Activated T-cell treated with anti-CD3 and anti-CD28 coated beads for 48 hours (primary cell): ENCODE measurements at places on chromosomes 12 and 14.

- no peak for DNase-seq
Observed at GRCh38 chr14:74508292-74508731, 14.7 kb downstream of the ISCA2 start.

- no peak for DNase-seq
Observed at GRCh38 chr12:104473374-104473983, 16.7 kb downstream of the CHST11 start.

- no peak for DNase-seq
Observed at GRCh38 chr12:116381240-116381743, 103.8 kb upstream of the MED13L start.

DNA sequence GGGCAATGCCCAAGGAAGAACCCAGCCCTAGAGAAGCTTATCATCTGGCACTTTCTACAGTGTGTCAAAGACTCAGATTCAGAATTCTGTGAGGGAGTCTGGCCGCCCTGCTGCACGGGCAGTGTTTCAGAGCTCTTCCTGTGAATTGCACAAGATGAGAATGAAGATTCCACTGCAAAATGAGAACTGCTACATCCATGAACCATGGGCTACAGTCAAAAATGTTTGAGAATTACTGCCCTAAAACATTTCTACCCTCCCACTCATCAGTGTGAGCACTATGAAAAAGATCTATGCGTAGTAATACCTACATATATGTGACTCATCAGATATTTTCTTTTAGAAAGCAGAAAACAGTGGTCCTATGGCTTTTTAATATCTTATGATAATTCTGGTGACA is 104.0 kb downstream of the STAB2 start:
- DNase-seq, result no peak

GRCh38 chr12:124689631-124690030 is 122.2 kb upstream of the NCOR2 start:
- DNase-seq, result no peak

DNA sequence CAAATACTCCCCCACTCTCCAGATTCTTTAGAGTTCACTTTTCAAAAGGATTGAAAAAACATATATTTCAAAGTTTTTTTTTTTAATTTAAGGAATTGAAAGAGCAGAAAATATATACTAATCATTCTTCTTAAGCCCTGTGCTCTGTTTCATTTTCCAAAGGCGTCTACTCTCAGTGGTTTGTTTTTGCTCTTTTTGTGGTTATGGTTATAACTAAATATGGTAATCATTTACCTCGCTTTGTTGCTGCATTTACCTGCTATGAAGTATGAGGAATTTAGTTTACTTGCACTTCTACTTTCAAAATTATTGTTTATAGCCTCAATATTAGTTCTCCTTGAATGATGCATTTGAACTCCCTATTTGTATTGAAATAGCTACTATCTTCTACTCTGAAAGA is 55.9 kb upstream of the LRRK2 start:
- no peak for DNase-seq

DNA sequence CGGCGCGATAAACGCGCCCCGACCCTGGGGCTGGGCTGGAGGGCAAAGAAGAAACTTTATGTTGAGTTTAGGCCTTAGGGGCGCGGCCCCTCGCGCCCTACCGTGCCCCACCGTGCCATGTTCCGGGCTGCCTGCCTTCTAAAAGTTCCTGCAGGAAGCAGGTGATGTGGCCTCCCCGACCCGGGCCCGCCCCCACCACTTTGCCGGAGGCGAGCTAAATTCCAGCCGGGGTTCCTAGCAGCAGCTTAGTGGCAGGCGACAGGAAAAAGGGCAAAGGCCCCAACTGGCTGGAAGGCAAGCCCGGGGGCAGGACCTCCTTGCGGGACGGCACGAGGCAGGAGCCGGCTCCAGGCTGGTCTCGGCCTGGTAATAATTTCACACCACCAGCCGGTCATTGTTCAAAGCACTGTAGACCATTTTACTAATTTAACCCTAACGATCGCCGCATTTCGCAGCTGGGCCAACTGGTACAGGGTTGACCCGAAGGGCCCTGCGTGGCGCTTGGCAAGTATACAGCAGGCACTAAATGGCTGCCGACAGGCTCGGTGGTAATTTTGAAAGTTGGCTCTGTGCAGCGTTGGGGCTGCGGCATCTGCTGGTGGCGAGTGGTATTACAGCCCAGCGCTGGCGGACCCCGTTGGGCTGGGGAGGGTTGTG is 895 bp upstream of the CCDC88C start:
- peak; percentile 77 for DNase-seq

- no peak for DNase-seq
Observed at GRCh38 chr14:36690311-36691040, 28.8 kb downstream of the PAX9 start.

- DNase-seq, result no peak
Observed at GRCh38 chr12:123720141-123720814, 8.1 kb downstream of the ATP6V0A2 start.

DNA sequence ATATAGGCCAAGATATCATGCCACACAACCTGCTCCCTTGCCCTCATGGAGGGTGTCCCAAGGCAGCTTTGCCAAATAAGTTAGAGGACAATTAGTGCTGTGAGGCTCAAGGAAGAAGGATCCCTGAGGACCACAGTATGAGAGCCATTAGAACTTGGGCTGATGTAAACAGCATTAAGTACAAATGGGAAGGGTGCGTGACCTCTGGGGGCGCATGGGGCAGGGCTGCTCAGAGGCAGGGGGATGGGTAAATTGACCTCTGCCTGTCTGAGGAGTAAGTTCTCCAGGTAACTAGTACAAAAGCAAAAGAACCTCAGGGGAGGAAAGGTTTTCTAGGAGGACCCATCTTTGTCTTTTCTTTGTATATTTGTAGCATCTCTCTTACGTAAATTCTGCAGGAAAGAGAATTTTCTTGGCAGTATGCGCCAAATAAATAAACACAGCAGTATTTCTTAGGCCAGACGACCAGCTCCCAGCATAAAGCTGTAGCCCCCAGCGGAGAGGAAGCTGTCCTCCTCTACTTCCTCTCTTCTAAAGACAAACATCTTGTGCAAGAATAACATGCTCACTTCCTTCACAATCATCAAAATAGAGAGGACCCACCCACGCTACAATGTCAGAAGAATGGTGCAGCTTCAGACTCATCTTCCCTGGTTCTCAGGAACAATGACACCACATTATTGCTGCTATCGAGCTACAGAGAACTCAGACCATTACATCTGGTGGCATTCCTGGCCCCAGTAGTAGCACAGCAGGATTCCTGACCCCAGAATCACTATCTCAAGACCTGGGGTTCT is 16.4 kb upstream of the VWF start:
- peak; percentile 19 for DNase-seq

DNA sequence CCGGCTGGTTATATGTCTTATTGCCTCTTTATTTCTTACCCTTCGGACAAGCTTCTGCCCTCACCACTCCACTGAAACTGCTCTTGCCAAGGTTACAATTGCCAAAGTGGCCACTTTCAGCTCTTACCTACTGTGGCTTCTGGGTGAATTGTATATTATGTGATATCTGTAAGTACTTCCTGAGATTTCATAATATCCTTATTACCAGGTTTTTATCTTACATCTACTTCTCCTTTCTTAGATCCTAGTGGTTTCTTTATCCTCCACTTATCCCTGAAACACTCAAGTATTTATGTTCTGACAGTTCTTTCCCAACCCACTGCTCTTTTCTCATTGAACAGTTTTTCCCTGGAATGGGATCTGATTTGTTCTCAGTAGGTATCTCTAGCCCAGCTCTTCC is 10.5 kb downstream of the CELA1 start:
- DNase-seq, result no peak

DNA sequence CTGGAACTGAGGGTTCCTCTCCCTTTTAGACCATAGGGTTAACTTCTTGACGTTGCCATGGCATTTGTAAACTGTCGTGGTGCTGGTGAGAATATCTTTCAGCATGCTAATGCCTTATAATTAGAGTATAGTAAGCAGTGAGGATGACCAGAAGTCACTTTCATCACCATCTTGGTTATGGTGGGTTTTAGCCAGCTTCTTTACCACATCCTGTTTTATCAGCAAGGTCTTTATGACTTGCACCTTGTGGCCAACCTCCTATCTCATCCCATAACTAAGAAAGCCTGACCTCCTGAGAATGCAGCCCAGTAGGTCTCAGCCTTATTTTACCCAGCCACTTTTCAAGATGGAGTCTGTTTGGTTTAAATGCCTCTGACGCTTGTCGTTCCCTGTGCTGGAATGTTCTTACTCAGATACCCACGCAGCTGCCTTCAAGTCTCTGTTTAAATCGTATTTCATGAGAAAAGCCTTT is 44.2 kb downstream of the BBS10 start:
- DNase-seq, result no peak

- DNase-seq, result no peak
Observed at GRCh38 chr12:105822131-105823105, 316.3 kb downstream of the NUAK1 start.

GRCh38 chr12:7075518-7075917 is 15.0 kb downstream of the C1S start:
- no peak for DNase-seq

DNA sequence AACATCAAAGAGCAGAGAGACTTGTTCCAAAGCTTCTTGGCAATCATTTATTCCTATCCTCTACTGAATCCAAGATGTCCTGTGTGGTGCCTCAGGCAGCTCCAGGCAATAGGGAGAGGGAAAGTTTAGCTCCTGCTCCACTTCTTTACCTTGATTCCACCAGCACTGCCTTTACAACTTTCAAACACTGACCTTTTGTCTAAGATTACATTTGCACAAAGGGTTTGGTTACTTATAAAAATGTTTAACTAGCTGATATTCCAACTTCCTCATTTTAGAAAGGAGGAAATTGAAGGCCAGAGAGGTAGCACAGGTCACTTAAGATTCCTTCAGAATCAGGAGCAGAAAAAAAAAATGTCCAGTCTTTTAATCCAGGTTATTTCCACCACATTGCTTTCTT is 192.7 kb downstream of the BTG1 start:
- DNase-seq, result no peak

DNA sequence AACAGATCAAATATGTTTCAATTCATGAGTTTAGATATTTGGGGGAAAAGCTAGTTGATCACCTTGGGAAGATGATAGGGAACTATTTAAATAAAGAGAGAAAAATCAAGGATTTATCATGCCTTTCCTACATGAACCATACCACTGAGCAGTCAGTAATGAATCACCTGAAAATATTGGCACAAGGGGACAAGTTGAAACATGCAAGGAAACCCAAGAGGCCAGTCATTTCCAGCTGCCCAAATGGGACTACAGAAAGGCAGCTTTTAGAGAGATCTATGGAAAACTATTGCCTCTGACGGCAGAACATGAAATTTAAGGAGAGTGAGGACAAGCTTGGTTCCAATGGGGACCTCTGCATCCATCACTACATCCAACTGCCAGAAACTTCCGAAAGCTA is 14.1 kb upstream of the ETV6 start:
- no peak for DNase-seq

- no peak for DNase-seq
Observed at GRCh38 chr14:29579838-29580237, 347.8 kb downstream of the PRKD1 start.

DNA sequence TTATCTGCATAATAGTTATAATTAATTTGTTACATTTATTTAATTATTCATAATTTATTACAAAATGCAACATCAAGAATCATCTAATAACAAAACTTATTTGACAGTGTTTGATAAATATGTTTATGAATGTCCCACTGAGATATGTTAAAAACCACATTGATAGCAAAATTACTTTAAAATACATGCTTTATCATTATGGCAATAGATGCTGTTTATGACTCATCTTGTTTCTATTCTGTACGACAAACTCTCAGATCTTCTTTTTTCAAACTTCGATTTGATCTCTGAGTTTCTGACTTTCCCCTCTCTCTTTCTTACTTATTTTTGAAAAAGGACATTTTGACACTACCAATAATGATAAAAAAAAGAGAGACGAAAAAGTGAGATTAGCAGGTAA is 56.8 kb upstream of the LRRK2 start:
- DNase-seq, result no peak

DNA sequence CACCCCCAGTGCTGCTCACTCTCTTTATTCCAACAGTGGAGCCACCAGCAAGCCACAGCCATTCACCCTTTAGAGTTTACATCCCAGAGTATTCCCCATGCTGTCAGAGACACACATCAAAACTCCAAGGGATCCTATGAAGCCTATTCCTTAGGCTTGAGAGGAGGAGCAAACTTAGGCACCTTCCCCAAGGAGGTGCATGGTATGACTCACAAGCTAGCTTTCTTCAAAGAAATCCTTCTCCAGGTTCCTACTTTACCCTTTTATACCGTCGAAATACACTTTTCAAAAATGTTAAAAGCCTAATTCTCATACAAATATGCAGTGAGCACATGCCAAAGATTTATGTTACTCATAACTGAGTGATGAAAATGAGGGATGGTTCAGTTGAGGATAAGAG is 175.4 kb downstream of the ETNK1 start:
- no peak for DNase-seq

GRCh38 chr14:37583358-37584210 is 11.5 kb downstream of the FOXA1 start:
- no peak for DNase-seq

GRCh38 chr14:44812672-44813071 is 149.1 kb downstream of the KLHL28 start:
- DNase-seq, result no peak
